NCI-H748 treated with DMSO at 0.1 percent for 48 hours (cell line): ENCODE measurements at places on chromosomes 3 and 15.

DNA sequence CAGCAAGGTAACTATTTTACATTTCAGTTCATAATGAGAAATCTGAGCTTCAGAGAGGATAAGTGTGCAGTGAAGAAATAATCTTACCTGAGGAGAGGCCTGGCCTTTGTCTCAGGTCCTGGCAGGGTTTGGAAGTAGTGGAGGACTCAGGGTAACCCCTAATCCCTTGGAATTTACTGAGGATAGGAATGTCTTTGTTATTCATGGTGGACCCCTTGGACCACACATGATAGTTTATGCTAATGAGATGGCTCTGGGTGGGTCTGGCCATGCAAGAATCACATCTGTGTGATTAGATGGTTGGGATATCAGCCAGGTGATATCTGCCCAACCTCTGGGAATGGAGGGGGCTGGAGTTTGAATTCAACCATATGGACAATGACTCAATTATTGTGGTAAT is 65.0 kb upstream of the DAZL start:
- DNase-seq, result no peak

- DNase-seq, result peak; percentile 54
These were observed 37.7 kb downstream of the TM4SF4 start for GRCh38 chr3:149512073-149512782.

GRCh38 chr15:98548139-98548971 is 100.0 kb upstream of the IGF1R start:
- DNase-seq, result no peak

DNA sequence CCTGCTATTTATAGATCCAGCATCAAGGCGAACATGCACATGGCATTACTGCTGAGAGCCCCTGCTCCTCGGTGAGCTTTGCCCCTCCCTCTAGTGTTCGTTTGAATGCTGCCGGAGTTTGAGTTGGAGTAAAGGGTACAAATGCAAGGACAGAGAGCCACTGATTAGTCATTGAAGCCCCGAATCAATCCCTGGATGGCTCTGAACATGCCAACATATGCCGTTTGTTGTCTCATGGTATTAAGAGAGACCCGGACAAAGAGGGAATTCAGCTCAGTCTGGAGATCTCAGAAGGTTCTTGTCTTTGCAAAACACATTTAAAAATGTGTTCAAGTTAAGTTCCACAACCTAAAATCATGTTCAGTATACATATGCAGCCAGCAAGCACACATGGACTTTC is 789.2 kb upstream of the NR2F2 start:
- DNase-seq, result no peak

DNA sequence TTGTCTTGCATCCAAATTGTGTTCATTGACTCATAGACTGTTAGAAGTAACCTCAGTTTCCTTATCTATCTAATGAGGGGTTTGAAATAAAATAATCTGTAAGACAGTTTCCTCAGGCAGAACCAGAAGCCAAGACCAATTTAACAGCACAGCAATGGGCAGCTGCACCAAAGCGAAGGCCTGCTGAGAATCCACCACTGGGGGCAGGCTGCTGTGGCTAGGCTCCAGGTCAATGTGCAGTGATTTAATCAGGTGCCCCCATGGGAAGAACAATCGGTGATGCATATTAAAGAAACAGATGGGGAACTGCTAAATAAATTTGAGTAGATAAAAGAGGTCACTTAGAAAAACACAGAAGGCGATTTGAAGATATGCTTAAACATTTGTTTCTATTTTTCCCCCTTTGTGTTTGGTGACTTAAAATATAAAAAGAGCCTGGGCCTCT is 28.0 kb upstream of the TMOD3 start:
- no peak for DNase-seq

DNA sequence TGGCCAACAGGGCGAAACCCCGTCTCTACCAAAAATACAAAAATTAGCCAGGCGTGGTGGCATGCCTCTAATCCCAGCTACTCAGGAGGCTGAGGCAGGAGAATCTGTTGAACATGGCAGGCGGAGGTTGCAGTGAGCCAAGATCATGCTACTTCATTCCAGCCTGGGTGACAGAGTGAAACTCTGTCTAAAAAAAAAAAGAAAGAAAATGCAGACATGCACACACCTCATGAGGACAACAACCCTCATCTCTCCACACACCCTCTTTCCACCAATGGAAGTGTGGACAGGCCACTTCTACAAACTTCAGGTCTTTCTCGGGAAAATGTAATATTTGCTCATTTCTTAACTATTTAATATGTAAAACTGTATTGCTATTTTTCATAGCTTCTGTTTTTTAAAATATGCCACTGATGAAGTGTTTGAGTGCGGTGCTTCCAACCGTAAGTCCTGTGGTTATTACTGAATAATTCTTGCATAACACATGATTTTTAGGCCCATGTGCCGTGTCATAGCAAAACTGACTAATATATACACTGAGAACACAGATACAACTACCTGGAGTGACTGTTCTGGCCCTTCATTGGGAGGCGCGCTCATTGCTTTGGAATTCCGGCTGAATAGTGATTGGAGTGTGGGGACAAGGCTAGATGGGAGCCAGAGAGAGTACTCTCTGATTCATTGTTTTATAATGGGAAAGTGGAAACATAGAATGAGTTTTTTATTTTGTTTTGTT is 23.1 kb downstream of the LRRC31 start:
- no peak for DNase-seq

DNA sequence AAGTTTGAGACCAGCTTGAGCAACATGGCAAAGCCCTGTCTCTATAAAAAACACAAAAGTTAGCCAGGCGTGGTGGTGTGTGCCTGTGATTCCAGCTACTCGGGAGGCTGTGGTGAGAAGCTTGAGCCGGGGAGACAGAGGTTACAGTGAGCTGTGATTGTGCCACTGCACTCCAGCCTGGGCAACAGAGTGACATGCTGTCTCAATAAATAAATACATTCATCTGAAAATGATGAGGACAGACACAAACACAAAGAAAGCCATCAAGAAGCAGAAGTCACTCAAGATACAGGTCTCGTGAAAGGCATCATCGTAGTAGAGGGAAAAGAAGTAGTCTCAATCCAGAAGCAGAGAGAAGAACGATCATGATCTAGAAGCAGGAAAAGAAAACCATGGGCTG is 18.1 kb downstream of the AP3S2 start:
- no peak for DNase-seq

DNA sequence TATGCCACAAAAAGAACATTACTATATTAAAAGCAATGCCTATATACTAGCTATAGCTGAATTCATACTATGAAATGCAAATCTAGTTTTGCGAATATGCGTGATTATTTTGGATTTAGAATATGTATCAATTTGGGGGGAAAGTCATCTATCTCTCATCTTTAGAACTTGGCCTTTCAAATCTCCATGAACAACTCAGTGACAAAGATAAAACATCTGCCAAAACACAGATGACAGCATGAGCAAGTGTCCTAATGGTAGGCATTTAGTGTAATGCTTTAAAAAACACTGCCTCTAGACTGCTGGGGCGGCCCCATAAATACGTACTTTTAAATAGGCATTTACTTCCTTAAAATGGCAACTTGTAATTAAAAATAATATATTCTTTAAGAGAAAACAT is 2.7 kb downstream of the CD47 start:
- no peak for DNase-seq

- no peak for DNase-seq
These were observed 85.5 kb downstream of the LARS2 start for GRCh38 chr3:45473841-45474240.

- DNase-seq, result no peak
These were observed 82.7 kb downstream of the ALCAM start for GRCh38 chr3:105449414-105449813.

- DNase-seq, result no peak
These were observed 26.1 kb downstream of the RASGRP1 start for GRCh38 chr15:38538328-38539007.
